Effector memory CD4-positive, alpha-beta T cell (primary cell): ENCODE measurements at places on chromosomes 3 and 15.
A peak's percentile ranks its signal among the peaks of the same experiment; 100 is the strongest.

- no peaks in the 10 kb centered on the region for H3K27me3 ChIP-seq
- H3K27ac ChIP-seq = no peak overlapping the region
- no peaks in the 10 kb centered on the region for H3K36me3 ChIP-seq
- DNase-seq = no peak
- H3K4me3 ChIP-seq = no peak overlapping the region
Measured at GRCh38 chr3:129022114-129023007, 21.3 kb downstream of the EFCC1 start.

GRCh38 chr15:41553731-41554130, 5.3 kb upstream of the TYRO3 start:
- H3K27ac ChIP-seq = no peak overlapping the region
- no peaks in the 10 kb centered on the region for H3K36me3 ChIP-seq
- no peak overlapping the region for H3K4me3 ChIP-seq
- H3K27me3 ChIP-seq = no peaks in the 10 kb centered on the region
- no peak for DNase-seq
- H3K4me1 ChIP-seq = peaks cover 12% of the 10 kb centered on the region

DNA sequence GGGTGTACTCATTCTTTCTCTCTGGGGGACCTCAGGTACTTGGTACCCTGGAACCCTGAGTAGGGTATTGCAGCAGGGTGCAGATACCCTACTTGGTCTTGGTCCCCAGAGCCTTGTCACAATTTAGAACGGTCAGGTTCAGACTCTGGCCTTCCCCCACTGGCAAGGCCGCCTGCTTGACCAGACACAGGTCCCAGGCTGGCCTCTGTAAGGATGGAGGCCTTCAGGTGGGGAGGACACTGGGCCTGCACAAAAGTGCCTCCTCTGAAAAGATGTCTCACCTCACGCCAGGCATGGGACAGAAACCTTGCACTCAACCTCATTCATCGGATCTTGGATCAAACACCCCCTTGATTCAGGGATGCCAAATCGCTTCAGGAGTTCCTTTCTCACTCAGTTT, 158.4 kb downstream of the KLF13 start:
- no peaks in the 10 kb centered on the region for H3K36me3 ChIP-seq
- no peak overlapping the region for H3K4me3 ChIP-seq
- H3K4me1 ChIP-seq = peaks cover 26% of the 10 kb centered on the region
- H3K27ac ChIP-seq = no peak overlapping the region

- no peaks in the 10 kb centered on the region for H3K4me1 ChIP-seq
- no peak for DNase-seq
- H3K27me3 ChIP-seq = no peaks in the 10 kb centered on the region
- no peak overlapping the region for H3K27ac ChIP-seq
Measured at GRCh38 chr3:58384381-58385090, 49.1 kb downstream of the PDHB start.

GRCh38 chr3:143134471-143134870, 14.9 kb downstream of the CHST2 start:
- DNase-seq = no peak
- H3K36me3 ChIP-seq = no peaks in the 10 kb centered on the region
- no peak overlapping the region for H3K4me3 ChIP-seq
- no peak overlapping the region for H3K27ac ChIP-seq

DNA sequence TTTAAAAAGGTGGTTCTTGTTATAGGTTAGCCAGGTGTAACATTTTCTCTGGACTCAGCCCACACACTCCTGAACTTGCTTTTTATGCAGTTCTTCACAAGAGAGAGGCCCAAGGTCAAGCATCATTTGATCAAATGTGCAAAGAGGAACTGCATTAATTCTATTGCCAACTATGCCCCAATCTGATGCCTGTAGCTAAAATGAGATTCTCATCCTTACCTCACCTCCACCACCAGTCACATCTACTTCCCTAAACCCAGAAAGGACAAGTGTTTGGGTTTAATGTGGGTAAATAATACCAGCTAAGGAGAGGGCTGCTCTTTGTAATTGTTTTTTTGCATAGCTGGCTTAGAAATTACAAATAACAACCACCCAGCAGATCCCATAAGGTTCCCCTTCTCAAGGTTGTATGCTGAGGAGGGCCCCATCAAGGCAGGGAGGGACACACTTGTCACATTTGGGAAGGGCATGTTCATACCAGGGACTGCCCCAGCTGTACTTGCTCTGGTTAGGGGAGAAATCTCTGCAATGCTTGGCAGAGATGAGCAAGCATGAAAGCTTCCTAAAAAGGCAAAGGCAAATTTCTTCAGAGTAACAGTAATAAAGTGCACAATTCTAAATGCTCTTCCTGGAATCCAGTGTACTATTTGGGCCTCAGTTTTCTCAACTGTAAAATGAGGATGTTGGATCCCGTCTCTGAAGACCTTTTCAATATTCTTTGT, 76.2 kb downstream of the TGFBR2 start:
- no peaks in the 10 kb centered on the region for H3K27me3 ChIP-seq
- no peak overlapping the region for H3K27ac ChIP-seq
- no peak for DNase-seq
- H3K4me1 ChIP-seq = peaks cover 10% of the 10 kb centered on the region
- peaks cover 31% of the 10 kb centered on the region for H3K36me3 ChIP-seq

DNA sequence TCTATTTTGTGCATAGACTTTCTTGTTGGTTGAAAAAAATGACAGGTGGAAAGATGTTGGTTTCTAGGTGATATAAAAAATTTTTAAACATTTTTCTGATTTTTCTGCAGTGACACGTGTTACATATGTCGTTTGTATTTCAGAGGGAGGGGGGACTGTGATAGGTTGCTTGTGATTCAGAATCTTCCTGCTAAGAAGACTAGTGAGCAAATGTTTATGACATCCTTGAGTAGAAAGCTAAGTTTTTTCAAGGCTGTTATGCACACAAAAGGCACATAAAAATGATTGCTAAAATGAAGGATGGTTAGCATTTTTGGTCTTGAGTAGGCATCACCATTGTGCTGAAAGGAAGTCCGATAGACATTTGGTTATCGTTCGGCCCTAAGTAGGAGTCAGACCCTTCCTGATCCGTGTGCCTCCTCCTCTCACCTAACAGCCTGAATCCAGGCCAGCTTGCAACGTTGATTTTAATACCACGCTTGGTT, 1.5 kb downstream of the ZNF639 start:
- peak overlapping the region; percentile 99 for H3K4me3 ChIP-seq
- H3K4me1 ChIP-seq = peaks cover 9% of the 10 kb centered on the region
- DNase-seq = no peak
- H3K36me3 ChIP-seq = peaks cover 15% of the 10 kb centered on the region
- peak overlapping the region; percentile 99 for H3K27ac ChIP-seq

DNA sequence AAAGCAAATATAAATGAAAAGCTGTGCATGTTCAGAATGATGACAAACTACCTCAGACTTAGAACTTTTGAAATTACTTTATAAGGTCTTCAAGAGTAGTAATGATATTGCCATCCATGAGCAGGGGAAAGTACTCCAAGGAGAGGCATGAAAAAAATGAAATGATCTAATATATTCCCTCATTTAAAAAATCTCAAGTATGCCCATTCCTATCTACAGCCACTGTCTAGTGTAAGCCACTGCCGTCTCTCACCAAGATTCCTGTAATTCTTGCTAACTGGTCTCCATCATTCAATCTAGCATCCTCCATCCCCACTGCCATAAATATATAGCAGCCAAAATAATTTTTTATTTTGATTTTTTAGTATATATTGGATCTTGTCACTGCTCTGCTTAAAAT, 258.8 kb downstream of the PLOD2 start:
- DNase-seq = no peak
- H3K27me3 ChIP-seq = no peaks in the 10 kb centered on the region
- H3K4me1 ChIP-seq = no peaks in the 10 kb centered on the region
- H3K27ac ChIP-seq = no peak overlapping the region
- no peaks in the 10 kb centered on the region for H3K36me3 ChIP-seq

DNA sequence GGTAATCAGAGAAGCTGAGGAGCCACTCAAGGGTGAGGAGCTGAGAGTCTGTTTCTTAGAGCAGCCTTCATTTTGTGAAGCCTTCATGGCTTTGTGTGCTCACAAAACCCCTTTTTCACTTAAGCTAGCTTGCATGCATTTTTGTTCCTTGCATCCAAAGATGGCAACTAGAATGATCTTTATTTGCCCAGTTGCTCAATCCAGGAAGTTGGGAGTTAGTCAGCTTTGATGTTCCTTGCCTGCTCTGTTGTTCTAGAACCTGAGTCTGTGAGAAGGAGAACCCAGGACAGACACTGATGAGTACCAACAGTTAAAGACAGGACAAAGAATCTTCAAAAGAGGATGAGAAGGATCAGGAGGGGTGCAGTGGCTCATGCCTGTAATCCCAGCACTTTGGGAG, 81.8 kb downstream of the IL20RB start:
- no peaks in the 10 kb centered on the region for H3K4me1 ChIP-seq
- no peak overlapping the region for H3K27ac ChIP-seq
- no peaks in the 10 kb centered on the region for H3K27me3 ChIP-seq
- DNase-seq = no peak

DNA sequence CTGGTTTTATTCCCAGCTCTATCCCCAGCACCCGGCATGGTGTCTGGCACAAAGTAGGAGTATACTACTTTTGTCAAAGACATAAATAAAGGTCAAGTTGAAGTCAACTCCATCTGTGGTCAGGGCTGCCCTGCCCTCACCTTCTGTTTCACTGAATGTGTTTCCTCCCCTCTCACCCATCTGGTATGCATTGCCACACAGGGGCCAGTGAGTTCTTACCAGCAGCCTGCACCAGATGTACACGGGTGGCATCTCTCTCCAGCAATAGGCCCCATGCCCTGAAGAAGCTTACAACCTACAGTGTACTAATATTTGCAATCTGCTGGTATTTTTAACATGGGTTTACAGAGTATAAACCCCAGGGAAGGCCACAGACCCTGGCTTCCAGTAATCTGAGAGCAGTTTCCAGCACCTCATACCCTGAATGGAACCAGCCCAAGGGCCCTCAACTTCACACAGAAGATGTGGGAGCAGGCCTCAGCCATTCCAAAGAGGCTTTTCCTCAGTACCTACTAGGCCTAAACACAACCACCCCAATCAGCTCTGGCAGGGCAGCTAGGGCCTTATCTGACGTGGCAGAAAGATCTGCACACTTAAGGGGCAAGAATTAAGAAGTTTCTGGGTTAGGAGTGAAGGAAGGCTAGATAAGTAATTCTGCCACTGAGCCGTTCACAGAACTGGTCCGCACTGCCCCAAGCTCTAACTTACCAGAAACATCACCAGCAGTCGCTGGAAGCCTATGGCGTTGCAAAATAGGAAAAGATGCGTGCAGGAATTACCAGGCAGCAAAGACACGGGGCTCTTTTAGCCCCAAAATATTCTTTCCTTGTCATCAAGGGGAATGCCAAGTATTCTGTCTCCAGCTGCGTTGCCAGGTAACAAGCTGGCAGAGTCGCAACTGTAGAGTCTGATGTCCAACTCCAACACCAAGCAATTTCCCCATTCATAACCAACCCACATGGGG, 2.1 kb downstream of the IDH2 start:
- H3K36me3 ChIP-seq = no peaks in the 10 kb centered on the region
- DNase-seq = no peak
- no peaks in the 10 kb centered on the region for H3K27me3 ChIP-seq
- H3K27ac ChIP-seq = peak overlapping the region; percentile 92

DNA sequence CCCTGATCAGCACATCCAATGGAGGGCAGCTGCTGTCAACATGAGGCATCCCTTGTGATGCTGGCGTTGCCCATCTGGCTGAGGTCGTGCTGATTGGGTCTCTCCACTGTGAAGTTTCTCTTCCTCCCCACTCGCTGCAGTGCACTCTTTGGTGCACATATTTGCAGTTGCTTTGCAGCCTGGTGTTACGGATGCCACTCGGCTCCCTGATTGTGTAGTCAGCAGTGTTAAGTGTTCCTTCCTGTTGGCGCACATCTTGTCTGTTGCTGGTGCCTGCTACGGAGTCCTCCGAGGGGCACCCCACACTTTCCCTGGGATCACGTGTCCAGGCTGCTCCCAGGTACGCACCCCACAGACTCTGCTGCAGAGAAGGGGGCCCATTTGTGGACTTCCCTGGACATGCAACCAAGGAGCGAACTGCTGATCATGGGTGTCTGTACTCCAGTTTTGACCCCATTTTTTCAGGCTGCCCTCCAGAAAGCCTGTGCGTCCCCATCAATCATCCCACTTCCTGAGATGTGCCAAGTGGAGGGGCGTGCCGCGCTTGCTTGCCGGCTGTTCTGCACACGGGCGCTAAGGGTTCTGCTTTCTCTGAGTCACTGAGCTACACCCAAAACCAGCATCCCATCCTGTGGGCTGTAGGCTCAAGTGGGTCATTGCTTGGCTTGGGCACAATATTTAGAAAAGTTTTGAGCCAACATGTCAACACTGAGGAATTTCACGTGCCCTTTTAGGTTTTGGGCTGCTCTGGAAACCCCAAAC, 98.6 kb downstream of the FBLN2 start:
- peaks cover 4% of the 10 kb centered on the region for H3K27me3 ChIP-seq
- H3K27ac ChIP-seq = no peak overlapping the region
- peaks cover 19% of the 10 kb centered on the region for H3K4me1 ChIP-seq
- H3K36me3 ChIP-seq = no peaks in the 10 kb centered on the region

GRCh38 chr3:148084931-148085330, 612.8 kb upstream of the AGTR1 start:
- no peaks in the 10 kb centered on the region for H3K27me3 ChIP-seq
- H3K27ac ChIP-seq = no peak overlapping the region
- H3K4me1 ChIP-seq = no peaks in the 10 kb centered on the region
- no peak for DNase-seq
- no peaks in the 10 kb centered on the region for H3K36me3 ChIP-seq

DNA sequence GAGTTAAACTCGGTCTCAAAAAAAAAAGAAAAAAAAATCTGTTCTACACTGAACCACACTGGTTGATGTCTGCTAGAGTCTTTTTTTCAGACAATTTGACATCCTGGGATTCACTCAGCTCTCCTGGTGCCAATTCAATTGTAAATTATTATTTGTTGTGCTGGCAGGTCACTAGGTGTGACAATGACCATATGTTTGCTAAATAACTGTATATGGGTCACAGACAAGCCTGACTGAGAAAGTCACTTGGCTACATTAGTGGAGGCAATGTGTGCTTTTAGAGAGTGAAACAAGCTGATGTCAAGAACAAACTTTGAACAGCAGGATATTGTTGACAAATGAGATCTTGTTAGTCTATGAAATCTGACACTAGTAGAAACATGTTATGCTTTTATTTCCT, 1379.1 kb downstream of the ZPLD1 start:
- no peak overlapping the region for H3K4me3 ChIP-seq
- no peaks in the 10 kb centered on the region for H3K4me1 ChIP-seq
- no peak for DNase-seq
- no peaks in the 10 kb centered on the region for H3K36me3 ChIP-seq

GRCh38 chr3:140929446-140929845, 12.2 kb upstream of the SLC25A36 start:
- no peak for DNase-seq
- no peaks in the 10 kb centered on the region for H3K36me3 ChIP-seq
- no peak overlapping the region for H3K27ac ChIP-seq
- H3K4me1 ChIP-seq = no peaks in the 10 kb centered on the region
